ENCODE measurements at places on chromosomes 16 and 17.

DNA sequence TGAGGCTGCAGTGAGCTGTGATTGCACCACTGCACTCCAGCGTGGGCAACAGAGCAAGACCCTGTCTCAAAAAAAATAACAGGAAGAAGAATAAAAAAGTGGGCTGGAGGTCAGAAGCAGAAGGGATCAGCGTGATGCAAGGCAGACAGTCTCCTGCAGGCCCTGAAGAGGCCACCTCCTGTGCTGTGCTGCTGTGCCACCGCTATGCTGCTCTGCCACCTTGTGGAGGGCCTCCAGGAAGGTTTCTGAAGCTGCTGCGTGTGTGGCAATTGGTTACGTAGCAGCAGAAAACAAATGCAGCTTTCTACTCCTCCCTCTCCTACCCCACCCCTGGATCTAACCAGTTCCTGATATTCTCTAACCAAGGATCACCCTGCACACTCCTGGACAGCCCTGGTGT lies 815.5 kb downstream of the KCNJ18 start:
- DNase-seq = no peak

GRCh38 chr17:10843811-10844210 lies 5.9 kb upstream of the PIRT start:
- DNase-seq = no peak

- no peak for DNase-seq
These were observed 40.2 kb upstream of the METTL16 start for GRCh38 chr17:2551928-2552327.

GRCh38 chr17:65527381-65527780 lies 34.1 kb downstream of the AXIN2 start:
- no peak for DNase-seq

DNA sequence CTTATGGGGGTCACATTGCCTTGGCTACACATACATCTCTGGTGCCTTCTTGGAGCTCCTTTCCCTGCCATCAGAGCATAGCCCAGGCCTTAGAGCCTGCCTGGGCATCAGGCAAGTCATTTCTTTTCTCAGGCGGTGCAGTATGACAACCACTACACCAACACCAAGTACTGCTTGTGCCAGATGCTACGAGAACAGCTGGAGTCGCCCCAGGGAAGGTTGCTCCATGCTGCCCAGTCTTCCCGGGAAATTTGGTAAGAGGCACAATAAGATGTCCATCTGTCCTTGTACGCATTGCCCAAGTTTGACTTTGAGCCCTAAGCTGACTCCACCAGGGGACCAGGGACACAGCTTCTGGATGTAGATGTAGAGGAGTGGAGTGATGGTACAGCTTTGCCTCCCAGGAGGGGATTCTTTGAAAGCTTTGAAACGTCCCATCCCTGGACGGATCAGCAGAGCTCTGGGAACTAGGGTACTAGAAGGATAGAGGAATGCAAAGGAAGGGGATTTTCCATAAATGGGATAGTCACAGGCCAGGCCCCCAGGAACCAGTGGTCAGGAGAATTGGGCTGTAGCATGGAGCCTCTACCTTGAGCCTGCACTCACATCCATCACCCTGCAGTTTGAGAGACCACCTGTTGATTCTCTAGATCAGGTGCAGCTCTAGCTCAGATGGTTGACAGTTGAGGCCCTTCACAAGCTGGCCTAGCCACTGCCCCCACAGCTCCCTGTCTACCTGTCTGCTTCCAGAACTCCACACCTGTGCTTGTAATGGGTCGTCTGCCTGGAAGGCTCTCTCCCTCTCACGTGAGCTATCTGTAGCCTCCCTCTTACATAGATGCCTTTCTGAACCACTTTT lies 11.0 kb upstream of the NFATC3 start:
- DNase-seq = no peak

DNA sequence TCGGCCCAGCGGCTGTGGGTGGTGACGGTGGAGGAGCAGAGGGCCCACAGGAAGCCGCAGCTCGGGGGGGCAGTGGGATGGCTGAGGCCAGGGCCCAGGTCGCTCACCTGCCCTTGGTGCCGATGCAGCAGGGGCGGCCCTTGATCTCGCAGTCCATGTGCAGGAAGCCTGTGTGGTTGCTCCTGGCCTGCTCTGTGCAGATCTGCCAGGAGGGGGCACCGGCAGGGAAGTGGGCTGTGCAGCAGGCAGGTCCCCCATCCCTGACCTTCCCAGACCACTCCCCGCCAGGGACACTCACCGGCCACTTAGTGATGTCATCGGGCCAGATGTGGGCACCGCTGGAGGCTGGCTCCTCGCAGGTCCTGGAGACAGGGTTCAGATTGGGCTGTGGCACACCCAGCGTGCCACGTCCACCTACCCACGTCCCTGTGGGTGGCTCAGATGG lies 6.2 kb downstream of the AANAT start:
- no peak for DNase-seq

GRCh38 chr16:4675864-4676786 lies 17.2 kb upstream of the NUDT16L1 start:
- no peak for DNase-seq

DNA sequence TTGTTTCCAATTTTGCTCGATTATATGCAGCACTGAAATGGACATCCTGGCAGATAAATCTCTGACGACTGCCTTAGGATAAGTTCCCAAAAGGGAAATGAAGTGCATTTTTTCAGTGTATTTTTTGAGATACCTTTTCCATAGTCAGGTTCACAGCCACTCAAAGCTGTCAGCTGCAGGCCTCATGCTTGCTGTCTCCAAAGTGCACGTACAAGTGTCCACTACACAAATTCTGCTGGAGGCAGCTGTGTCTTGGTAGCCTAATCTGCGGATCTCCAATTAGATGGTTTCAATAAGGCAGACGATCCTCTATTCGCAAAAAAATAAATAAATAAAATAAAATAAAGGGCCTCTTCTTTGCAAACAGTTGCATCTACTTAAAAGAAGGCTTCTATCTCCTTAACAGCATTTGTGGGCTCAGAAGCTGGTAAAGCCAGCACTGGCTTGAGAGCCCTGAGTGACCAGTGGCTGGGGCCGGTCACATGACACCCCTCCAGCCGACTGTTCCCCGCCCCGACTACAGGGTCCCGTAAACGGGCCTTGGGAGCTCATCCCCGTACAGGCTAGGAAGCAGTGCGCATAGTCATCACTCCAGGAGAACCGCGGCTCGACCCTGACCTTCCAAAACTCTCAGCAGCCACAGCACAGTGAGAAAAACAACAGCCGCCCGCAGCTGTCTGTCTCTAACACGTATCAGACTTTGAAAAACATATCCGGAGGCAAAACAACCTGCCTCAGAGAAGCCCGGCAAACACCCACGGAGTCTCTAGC lies 18.8 kb downstream of the RPH3AL start:
- DNase-seq = no peak
